Hematopoietic multipotent progenitor cell treated with erythropoietin and hydrocortisone succinate and interleukin-3 and kit ligand, for 15 days (in vitro differentiated cells): ENCODE measurements at places on chromosomes 16 and 17.

GRCh38 chr16:1006781-1007180, 25.2 kb downstream of the SOX8 start:
- DNase-seq, result no peak

GRCh38 chr17:48177816-48178215, 70.2 kb downstream of the SNX11 start:
- DNase-seq, result no peak

DNA sequence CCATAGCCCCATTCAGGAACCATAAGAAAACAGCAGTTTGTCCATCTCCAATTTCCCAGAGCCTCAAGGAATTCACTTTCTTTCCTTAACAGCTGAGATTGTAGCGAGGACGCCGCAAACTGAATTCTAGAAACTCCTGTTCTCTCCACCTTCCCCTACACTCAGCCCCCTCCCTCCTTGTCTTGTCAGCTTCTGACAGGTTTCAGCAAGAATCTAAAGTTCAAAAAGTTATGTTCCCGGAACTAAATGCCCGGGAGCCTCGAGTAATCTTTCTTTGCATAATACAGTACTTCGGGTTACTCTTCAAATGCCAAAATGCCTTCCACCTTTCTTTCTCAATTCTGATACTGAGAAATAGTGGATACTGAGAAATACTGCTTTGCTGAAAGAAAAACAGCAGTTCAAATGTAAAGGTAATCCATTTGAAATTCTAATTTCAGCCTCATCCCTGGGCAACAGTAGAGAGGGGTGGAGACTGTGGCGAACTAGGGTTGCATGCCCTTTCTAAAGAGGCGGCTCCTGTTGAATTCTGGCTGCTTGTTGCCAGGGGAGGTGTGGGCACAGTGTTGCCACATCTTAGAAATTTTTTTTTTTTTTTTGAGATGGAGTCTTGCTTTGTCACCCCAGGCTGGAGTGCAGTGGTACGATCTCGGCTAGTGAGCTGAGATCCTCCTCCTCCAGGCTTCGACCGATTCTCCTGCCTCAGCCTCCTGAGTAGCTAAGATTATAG, 63.5 kb upstream of the USP7 start:
- no peak for DNase-seq

DNA sequence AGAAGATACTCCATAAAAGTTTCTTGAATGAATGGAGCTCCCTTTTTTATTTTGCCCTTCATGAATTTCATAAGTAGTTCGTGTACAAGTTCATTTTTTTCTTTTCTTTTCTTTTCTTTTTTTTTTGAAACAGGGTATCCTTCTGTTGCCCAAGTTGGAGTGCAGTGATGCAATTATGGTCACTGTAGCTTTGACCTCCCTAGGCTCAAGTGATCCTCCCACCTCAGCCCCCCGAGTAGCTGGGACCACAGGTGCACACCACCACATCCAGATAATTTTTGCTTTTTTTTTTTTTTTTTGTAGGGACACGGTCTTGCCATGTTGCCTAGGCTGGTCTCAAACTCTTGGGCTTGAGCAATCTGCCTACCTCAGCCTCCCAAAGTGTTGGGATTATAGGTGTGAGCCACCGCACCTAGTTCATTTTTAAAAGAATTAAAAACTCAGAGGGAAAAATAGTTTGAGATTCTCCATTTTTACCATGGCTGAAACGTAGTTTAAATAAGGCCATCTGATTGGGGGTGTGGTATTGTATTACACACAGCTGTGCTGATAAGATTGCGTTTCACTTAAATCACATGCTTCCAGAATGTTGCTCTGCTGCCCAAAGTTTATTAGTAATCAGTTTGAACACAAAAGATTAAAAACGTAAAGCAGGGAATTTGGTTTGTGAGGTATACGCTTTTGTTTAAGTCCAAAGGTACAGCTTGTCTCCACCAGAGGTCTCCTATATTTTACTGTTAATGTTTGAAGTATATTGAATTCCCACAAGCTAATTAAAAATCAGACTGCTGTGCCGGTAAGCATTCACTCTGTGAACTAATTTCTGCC, 154.1 kb downstream of the SOCS1 start:
- DNase-seq, result peak; percentile 56

- no peak for DNase-seq
Measured at GRCh38 chr17:79452706-79453105, 158.1 kb downstream of the RBFOX3 start.

DNA sequence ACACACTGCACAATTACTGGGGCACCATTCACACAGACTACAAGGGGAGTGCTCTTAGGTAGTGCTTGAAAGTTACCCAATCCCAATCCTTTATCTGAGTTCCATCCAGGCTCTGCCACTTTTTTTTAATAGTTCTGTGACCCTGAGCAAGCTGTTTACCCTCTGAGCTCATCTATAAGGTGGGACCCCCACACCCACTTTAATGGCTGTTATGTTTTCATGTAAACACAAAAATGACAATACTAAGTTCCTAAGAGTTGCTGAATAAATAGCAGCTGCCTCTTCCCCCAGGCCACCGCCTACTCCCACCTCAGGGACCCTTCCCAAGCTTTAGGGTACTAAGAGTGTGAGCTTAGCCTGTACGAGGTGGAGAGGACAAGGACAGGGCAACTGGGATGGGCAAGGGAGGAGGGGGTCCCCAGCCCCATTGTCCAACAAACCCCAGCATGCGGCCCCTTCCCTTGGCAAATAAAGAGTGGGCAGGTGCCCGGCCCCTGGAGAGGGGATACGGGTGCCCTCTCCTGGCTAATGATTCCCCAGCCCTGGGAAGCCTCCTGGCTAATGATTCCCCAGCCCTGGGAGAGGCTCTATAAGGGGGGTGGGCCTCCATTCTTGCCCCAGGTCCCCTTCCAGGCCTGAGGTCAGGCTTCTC, 14.6 kb downstream of the SLC13A2 start:
- no peak for DNase-seq

DNA sequence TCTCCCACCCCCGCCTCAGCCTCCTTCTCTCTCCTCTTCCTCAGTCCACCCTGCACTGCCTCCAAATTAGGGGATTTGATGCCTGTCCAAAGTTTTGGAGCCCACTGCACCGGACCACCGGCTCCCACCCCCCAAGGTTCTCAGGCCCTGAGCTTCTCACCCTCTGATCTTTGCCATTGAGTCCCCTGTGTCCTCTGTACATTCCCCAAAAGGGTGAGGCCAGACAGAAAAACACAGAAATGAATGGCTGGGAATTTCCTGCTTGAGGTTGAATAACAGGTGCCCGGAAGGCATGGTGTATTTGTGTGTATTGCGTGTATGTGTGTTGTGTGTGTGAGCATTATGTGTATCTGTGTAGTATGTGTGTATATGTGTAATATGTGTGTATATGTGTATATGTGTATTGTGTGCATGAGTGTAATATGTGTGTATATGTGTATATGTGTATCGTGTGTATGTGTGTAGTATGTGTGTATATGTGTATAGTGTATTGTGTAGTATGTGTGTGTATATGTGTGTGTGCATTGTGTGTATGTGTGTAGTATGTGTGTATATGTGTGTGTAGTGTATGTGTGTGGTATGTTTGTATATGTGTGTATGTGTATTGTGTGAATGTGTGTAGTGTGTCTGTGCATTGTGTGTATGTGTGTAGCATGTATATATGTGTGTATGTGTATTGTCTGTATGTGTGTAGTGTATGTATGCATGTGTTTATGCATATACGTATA, 16.0 kb upstream of the CCL17 start:
- no peak for DNase-seq

DNA sequence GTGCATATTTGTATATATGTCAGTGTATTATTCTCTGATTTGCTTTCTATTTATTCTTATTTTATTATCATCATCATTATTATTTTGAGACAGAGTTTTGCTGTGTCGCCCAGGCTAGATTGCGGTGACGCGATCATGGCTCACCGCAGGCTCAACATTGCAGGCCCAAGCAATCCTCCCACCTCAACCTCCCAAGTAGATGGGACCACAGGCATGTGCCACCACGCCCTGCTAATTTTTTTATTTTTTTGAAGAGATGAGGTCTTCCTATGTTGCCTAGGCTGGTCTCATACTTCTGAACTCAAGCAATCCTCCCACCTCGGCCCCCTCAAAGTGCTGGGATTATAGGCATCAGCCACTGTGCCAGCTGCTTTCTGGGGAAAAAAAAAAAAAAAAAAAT, 8.4 kb upstream of the ARHGAP17 start:
- no peak for DNase-seq

- DNase-seq, result no peak
Measured at GRCh38 chr17:73841431-73842060, 197.3 kb upstream of the SDK2 start.

- no peak for DNase-seq
Measured at GRCh38 chr17:64073771-64074703, 53.6 kb upstream of the ICAM2 start.

DNA sequence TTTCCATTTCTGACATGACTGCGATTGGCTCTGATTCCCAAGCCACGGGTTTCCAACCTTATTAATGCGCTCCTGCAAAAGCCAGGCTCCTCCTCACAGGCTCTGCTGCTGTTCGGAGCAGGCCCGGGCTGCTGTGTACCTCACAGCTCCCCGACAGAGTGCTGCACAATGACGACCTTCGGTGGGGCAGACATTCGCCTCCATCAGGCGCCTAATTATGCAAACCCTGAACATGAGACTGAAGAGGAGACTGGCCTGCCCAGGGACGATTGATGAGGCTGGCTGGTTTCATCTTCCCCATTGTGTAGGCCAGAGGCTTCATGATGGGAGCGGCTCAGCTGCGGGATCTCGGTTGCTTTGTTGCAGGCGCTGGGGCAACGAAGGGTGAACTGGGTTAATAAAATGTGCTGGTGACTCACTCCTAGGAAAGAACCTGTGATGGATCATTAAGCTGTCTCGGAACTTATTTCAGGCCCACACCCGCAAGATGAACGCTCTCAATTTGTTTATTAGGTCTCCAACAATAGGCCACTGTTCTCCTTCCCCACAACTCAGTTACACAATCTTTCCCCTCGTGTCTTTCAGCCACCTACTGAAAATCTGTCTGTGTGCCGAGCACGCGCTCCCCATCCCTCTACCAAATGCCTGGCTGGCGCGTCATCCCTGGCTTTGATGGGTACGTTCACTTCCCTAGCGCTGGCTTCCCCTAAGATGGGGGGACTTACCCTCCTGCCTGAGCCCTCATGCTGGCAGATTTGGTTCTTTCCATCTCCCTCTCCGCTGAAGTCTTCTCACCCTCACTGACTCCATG, 27.2 kb upstream of the TOB1 start:
- no peak for DNase-seq

DNA sequence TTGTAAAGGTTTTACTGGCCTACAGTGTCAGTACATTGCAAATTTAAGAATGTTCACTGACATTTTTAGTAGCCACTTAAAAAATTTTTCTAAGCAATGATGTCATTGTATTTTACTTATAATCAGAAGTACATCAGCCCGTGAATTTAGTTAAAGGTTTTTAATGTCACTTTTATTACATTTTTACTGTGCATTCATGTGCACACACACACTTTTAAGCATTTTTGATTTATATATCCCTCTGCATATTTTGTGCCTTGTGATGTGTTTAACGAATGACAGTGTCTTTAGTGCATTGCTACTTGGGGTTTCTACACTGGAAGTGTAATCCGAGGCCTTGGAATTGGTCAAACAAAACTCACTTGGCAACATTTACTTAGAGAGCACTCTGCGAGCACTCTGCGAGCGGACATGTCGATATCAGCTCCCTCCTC, 190.4 kb downstream of the WWOX start:
- DNase-seq, result no peak

DNA sequence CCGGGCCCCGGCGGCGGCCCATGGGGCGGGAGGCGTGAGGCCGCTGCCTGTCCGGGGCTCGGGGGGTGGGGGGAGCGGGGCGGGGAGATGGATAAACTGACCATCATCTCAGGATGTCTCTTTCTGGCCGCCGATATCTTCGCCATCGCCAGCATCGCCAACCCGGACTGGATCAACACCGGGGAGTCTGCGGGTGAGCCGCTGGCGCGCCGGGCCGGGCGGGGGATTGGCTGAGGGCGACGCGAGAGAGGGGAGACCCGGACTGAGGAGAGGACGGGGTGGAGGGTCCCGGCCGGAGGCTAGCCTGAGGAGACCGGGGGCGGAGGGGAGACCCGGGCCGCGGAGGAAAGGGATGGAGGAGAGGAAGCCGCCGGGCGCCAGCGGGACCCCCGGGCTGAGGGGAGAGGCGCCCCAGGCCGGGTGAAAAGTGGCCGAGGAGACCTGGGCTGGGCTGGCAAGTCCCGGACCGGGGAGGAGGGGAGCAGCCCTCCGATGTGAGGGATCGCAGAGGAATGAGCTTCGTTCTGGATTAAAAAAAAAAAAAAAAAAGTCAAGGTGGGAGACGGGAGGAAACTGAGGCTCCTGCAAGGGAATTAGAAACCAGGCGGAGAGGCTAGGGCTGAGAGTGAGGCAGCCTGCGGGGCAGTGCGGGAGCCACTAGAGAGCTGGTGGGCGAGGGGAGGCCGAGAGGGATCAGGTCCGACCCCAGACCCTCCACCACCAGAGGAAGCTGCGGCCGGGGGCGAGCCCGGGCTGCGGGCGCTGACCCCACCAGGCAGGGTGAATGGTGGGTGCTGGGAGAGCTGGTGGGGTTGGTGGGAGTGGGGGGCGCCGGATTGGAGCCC, 526 bp downstream of the MOSMO start:
- DNase-seq, result no peak

DNA sequence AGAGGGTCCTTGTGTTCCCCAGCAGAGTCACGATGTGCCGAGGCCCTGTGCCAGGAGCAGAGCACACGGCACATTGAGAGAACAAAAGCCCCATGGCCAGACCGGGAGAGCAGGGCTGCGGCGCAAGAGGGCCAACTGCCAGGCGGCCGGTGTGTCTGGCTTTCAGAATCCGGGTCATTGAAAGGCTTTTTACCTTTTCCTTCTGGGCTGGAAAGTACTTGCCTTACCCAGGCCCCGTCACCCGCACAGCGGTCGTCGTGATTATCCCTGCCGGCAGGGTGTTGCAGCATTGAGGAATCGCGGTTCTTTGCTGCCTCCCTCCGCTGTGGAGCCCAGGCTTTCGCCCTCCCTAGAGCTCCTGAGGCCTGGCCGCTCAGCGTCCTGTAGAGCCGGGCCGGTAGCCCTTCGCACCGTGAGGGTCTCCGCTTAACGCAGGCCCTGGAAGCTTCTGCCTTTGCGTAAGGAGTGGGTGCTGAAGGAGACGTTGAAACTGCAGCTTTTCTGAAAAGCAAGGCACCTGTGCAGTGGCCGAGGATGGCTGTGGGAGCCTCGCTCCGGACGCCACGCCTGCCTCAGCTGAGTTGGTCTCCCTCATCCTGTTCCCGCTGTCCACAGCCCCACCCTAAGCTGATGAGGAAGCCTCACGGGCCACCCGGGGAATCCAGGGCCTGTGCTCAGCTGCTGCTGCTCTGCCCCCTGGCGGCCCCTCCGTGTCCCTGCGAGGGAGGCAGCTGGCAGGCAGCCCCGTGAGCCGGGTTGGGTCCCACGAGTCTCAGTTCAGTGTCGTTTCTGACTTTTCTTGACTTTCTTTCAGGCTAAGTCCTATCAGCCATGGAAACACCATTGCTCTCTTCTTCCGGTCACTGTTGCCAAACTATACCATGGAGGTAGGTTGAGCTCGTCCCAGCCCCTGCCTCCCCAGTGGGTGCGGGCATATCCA, 8.6 kb upstream of the MC1R start:
- peak; percentile 61 for DNase-seq

GRCh38 chr17:39801055-39801454, 63.1 kb downstream of the IKZF3 start:
- no peak for DNase-seq
